ENCODE measurements at places on chromosomes 1 and 21. TPM values are rescaled to one million over a fixed set of nuclear protein-coding genes. Genes with fewer than 3 reads are reported as not detected.

Gene PTCH2
- total RNA-seq: 0.69 TPM

Gene FABP3
- not detected for total RNA-seq

Gene CELA3A
- total RNA-seq: not detected

Gene FMOD
- 0.87 TPM for total RNA-seq

- DNase-seq: no peak
These were observed 10.2 kb upstream of the GNB1 start for GRCh38 chr1:1900883-1901640.

DNA sequence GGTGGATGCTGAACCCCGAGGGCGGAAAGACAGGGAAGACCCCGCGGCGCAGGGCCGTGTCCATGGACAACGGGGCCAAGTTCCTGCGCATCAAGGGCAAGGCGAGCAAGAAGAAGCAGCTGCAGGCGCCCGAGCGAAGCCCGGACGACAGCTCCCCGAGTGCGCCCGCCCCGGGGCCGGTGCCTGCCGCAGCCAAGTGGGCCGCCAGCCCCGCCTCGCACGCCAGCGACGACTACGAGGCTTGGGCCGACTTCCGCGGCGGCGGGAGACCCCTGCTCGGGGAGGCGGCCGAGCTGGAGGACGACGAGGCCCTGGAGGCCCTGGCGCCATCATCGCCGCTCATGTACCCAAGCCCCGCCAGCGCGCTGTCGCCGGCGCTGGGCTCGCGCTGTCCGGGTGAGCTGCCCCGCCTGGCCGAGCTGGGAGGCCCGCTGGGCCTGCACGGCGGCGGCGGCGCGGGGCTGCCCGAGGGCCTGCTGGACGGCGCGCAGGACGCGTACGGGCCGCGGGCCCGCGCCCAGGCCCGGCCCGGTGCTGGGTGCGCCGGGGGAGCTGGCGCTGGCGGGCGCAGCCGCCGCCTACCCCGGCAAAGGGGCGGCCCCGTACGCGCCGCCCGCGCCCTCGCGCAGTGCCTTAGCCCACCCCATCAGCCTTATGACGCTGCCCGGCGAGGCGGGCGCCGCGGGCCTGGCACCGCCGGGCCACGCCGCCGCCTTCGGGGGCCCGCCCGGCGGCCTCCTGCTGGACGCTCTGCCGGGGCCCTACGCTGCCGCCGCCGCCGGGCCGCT lies 20.7 kb downstream of the FOXO6 start:
- peak; percentile 63 for DNase-seq

DNA sequence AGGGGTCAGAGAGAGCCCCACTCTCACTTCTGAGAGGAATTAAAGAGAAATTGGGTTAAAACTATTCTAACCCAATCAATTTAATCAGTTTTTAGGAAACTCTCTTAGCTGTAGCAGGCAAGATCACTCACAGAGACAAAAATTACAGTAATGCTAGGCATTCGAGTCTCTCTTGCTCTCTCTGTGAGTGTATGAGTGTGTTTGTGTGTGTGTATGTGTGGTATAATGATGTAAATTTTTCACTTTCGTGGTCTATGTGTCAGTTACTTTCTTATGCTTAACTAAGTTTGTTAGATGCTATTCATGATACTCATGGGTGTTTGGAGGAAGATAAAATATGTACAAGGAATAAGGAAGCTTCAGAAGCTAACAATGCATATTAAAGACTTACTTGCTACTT lies 131.3 kb downstream of the FASLG start:
- no peak for DNase-seq

DNA sequence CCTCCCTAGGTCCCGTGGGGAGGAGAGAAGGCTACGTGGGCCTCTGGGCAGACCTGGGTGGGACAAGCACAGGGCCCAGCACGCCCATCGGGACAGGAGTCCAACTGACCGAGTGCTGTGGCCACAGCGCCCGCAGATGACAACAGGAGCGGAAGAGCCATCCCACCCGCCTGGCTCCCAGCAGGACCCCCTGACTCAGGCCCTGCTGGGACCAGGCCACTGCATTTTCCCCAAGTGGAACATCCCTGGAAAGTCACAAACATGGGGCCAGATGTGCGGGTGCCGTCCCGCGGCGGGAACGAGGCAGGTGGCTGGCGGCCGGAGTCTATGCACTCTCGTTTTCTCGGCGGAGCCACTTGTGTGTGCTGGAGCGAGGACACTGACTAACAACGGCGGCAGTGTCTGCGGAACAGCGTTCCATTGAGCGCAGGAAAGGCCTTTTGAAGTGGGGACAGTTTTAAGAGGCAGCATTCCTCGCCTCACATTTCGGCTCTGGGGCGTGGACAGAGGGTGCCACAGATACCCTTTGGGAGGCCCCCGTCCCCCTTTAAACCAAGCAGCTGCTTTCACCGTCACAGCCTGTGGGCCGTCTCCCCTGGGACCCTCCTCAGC lies 93.7 kb upstream of the ARHGEF16 start:
- no peak for DNase-seq

- DNase-seq: no peak
These were observed 411.0 kb upstream of the ESRRG start for GRCh38 chr1:217133958-217134856.

- DNase-seq: no peak
These were observed 123.4 kb downstream of the POU2F1 start for GRCh38 chr1:167344112-167344511.

DNA sequence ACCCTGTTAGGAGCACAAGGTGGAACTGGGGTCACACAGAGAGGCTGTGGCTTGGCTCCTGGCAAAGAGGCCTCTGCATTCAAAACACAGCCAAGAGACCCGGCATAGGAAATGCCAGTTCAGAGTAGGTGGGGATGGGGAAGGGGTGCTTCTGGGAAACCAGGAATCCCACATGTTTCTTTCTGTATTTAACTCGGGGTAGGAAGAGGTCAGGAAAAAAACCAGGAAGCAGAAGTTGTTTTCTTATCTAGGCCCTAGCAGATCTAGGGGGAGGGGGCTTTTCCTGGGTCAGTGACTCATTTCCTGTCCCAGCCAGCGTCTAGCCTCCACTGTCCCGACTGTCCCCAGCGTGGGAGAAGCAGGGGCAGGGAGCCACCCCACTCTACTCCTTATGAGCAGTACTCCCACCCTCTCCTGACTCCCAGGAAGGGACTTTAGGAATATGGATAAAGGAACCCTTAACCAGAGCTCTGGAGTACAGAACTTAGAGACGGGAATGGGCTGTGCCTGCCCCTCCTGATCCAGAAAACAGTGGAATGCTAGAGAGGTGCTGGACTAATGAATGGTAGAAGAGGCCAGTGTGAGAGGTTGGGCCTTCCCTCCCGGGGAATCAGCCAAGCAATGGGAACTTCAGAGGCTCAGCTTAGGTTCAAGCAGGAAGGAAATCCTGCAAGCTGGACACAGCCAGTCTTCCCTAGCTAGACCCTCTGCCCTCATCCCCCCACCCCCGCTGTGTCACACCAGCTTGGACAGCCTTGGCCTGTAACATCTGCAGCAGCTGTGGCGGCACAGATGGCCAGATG lies 5.7 kb downstream of the FHL3 start:
- DNase-seq: no peak

- DNase-seq: no peak
These were observed 876 bp downstream of the EFCAB7 start for GRCh38 chr1:63524201-63524600.
